ENCODE measurements at places on chromosomes 12 and 14.

GRCh38 chr12:1741154-1741949 lies 50.5 kb downstream of the ADIPOR2 start:
- no peak for DNase-seq

DNA sequence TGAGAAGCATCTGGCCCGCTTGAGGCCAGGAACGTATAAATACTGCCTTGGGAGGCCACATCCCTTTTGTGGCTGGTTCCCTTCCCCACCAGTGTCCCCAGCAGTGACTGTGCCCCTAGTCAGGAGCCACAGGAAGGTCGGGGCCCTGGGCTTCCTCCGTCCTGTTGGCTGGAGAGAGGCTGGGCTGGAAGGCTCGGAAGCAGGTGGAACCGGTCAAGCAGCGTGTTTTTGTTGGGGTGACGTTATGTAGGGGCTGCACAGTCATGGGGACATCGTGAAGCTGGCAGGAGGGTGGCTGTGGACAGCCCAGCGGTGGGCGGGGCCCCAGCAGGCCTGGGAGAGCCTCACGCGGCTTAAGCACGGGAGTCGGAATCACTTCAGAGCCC lies 10.1 kb downstream of the XRCC3 start:
- DNase-seq, result no peak

DNA sequence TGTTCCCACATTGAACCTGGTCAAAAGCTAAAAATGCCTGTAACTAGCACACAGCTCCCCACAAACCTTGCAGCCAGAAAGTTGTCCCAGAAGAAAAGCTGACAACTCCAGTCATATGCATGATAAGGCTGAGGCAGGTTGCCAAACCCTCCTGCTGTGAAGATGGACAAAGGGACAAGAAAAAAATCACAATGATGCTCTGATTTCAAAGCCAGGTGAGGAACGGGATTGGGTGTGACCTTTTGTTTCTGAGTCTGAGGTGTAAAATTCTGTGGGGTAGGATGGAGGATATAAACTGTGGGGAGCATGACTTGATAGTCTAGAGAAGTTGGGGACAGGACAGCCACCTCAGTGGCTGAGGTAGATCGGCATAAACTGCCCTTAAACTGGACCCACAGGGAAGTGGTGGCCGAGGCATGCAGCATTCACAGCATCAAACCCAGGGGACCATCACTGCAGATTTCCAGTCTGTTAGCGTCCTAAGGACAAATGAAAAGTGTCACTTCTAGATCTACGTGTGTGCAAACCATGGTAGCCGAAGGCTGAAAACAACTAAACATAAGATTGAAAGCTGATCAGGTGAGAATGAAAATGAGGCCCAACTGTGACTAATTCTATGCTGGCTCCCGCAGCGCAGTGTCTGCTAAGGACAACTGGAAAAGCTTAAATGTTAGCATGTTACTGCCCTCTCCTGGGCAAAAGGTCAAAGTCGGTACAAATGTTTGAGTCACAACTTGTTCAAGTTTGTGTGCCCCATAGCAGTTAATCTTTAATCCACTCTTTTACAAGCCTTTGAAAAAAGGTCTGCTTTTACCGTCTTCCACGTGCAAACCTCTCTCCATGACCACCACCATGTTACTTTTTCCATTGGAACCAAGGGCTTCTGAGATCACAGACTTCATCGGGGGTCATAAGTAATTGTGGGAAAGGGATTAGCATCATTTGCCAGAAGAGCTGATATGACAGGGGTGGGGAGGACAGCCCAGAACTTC lies 39.8 kb downstream of the GRIN2B start:
- peak; percentile 60 for DNase-seq

DNA sequence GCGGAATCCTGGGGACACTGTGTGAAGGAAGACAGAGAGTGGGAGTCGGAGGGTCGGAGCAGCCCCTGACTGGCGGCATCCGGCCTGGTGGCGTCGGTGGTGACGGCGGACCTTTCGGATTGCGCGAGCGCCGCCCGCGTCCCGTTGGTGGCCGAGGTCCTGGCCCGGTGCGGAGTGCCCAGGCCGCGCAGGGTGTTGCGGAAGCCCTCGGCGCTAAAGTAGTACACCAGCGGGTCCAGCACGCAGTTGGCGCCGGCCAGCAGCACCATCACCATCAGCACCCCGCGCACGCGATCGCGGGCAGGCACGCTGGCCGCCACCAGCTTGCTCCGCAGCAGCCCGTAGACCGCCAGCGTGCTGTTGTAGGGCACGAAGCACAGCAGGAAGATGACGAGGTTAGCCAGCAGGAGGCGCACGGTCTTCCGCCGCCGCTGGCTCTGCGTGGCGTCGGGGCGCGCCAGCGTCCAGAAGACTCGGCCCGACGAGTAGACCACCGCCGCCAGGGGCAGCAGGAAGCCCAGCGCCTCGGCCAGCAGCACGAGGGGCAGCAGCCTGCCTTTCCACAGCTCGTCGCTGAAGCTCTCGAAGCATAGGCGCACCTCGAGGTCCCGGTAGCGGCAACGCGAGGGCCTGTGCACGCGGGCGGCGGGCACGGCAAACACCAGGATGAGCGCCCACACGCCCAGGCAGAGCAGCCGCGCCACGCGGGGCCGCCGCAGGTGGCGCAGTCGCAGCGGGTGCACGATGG lies 13.1 kb upstream of the CHD4 start:
- no peak for DNase-seq

GRCh38 chr12:32264961-32265360 lies 134.4 kb upstream of the FGD4 start:
- DNase-seq, result no peak

- DNase-seq, result no peak
These were observed 40.0 kb downstream of the TSPAN9 start for GRCh38 chr12:3117144-3117581.

DNA sequence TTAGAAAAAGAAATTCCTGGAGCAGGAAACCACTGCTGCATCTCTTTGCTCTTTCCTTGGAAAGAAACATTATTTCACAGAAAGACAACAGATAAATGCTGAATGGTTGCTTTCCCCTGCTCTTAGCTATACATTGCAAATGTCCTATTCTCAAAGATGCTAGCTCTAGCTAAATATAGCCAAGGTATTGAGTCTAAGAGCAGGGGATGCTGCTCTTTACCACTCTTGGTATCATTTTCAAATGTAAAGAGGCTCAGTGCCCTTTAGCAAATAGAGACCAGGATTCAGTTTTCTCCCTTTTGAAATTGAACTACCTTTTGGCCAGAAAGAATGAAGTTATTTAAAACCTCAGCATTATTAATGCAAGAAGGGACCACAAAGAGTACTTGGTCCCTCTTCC lies 104.0 kb upstream of the FUT8 start:
- DNase-seq, result no peak

- peak; percentile 7 for DNase-seq
These were observed 36.7 kb downstream of the TMBIM6 start for GRCh38 chr12:49777800-49778748.

DNA sequence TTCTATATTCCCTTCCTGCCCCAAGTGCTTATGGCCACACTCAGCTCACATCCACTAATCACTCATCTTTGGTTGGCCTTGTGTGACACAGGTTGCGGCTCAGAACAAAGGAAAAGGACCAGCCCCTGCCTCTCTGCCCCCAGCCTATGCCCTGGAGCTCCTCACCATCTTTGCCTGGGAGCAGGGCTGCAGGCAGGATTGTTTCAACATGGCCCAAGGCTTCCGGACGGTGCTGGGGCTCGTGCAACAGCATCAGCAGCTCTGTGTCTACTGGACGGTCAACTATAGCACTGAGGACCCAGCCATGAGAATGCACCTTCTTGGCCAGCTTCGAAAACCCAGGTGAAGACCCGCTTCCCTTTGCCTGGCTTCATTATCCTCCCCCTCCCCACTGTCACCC lies 15.8 kb upstream of the OAS2 start:
- no peak for DNase-seq

GRCh38 chr12:123024819-123025391 lies 44.4 kb downstream of the ARL6IP4 start:
- no peak for DNase-seq

DNA sequence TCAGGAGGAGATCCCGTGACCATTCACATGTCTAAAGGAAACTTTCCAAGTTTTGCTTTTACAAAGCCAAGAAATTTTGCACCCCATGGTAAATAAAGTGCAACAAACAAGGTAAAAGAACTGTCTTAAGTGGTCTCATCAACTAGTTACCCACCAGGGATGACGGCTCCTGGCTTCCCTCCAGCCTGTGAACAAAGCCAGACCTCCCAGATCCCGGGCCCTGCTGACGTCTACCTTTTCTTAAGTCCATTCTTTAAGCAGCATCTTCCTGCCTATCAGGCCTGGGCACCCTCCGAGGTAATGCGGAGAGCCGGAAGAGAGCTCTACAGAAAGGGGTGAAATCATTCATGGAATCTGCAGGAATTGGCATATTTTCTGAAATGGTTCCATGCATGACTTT lies 58.0 kb upstream of the DAAM1 start:
- no peak for DNase-seq

DNA sequence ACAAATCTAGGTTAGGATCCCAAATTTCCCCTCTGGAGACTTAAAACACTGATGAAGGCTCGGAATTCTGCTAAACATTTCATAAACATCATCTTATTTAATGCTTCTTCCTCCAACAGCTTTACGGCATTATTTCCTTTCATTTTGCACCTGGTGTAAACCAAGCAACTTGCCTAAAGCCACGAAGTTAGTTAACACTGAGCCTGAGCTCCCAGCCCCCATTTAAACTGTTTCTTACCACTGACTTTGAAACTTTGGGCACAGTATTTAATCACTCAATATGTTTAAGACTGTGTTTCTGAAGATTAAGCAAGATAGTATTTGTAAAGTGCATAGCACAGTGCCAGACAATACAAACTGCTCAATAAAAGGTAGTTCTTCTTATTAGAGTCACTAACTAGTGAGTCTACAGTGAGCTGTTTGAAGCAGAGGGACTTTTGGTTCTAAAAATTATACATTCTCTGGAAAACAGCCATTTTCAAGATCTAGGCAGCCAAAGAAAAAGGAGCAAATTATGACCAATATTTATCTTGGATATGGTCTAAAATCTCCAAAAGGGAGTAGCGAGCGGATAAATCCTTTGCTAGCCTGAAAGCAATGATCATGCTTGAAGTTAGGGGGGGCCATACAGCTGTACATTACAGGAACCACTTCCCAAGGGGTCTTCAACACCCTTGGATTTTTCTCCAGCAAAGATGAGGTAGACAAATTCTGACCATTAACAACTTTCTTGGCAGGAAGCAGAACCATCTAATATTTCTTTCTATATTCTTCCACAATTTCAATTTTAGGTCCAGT lies 4.0 kb downstream of the EGLN3 start:
- no peak for DNase-seq

GRCh38 chr12:49094160-49094974 lies at the start of gene DHH:
Gene DHH, minus strand, starts transcription at chr12:49094801. Its CDS starts 289 bp downstream, at chr12:49094512.
- DNase-seq, result peak; percentile 48

- no peak for DNase-seq
These were observed 26.1 kb upstream of the EIF4B start for GRCh38 chr12:52980096-52980649.

DNA sequence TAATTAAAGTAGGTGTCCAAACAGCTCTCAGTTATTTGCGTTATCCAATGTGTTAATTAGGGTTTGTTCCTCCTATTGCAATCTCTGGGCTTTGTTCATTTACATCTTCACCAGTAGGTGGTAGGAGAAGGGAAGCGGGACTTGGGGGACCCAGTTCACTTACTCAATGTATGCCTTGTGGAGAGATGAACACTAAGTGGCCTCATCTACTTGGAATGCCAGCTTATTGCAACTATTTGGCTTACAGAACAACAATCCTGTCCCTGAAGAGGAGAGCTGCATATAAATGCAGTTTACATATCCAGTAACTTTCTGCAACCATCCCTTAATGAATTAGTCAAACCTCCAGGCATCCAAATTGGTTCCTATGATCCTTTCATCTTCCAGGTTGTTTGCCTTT lies 417.1 kb upstream of the CCDC196 start:
- DNase-seq, result no peak

DNA sequence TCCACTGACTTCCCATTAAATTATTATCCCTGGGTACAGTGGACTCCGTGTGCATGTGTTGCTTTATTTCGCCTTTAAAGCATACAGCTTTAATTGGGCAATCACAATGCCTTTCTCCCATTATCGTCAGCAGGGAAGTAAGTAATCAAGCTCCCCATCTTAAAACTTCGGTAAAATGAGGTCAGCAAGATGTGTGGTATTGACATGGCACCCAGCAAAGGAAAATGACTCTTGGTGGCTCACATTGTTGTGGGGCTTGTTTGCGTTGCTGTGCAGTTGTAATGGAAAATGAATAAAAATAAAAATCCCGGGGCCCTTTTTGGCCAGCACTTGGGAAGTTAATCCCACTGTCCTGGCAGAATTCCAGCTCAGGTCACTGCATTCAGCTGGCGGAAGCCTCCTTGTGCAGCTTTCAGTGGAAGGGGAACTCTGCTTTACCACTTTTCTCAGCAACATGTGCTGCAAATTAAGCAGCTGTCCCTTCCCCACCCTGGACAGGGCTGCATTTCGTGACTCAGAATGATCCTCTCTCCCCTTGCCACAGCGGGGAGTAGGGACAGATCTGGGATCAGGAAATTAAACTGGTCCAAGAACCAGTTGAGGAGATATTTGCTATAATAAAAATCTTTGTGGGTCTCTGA lies 13.9 kb upstream of the ATP2A2 start:
- DNase-seq, result peak; percentile 87

DNA sequence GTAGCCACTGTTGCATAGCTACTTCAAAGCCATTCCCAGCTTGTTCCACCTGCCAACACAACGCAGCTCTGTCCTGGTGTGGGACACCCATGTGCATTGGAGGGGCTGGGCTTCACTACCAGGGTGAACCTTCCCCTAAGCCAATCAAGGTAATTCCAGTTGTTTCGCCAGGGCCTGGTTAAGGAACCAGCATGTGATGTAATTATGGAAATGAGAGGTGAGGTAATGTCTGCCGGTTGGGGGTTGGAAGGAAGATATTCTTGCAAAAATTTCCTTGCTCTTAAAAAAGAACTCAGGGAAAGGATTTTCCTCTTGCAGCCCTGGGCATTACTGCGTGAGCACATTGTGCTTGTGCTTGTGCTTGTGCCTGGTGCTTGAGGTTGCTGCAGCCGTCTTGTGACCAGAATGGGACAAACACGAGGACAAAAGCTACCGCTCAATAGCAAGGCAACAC lies 14.9 kb downstream of the TUBA1C start:
- no peak for DNase-seq

DNA sequence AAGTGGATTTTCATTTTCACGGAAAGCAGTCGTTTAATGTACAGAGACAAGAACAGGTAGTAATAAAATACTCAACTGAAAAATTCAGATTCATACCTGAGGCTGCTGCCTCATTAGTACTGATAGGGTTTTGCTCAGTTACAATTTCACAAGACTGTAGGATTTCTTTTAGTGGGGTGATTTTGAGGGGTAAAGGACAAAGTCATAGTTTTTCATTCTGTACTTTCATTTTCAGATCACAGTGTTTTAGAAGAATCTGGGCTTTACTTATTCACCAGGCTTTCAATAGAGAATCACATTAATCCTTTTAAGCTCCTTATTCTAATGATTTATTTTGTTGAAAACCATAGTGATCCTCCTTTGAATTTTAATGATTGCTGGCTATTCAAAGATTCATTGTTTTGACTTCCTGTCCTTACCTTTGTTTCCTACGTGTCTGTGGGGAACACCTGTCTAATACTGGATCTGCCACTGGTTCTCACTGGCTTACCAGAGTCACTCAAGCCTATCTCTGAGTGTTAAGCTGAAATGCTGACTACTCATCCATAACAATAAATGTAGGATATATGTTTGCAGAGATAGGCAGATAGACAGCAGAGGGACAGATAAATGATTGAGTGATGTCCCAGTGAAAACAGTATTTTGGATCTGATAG lies 243.8 kb upstream of the NPAS3 start:
- DNase-seq, result peak; percentile 19

GRCh38 chr14:83251402-83251801 lies 1717.7 kb upstream of the SEL1L start:
- no peak for DNase-seq

- no peak for DNase-seq
These were observed 6.2 kb downstream of the KLHDC2 start for GRCh38 chr14:49774106-49774505.

GRCh38 chr14:102568115-102568614 lies 24.3 kb upstream of the RCOR1 start:
- no peak for DNase-seq

Measured in NCI-H1105 treated with DMSO at 0.1 percent for 48 hours (cell line).